ENCODE measurements at places on chromosomes 1 and 21. TPM values are rescaled to one million over a fixed set of nuclear protein-coding genes. Genes with fewer than 3 reads are reported as not detected.

Gene LAD1
- not detected for total RNA-seq

Gene SMCP
- total RNA-seq, result not detected

Gene CHIA
- total RNA-seq, result not detected

Gene PSMG1
- 88.1 TPM for total RNA-seq

Gene CLEC20A
- not detected for total RNA-seq

Gene PODN
- total RNA-seq, result not detected

Gene HFM1
- not detected for total RNA-seq

Gene ZNF697
- 0.47 TPM for total RNA-seq

Gene SDC3
- total RNA-seq, result not detected

Gene CD53
- total RNA-seq, result 403 TPM

Gene SLAMF7
- 126 TPM for total RNA-seq

Gene LCE1A
- not detected for total RNA-seq

Gene SPRR3
- total RNA-seq, result not detected

Gene GPR61
- total RNA-seq, result 0.16 TPM

Gene SKI
- total RNA-seq, result 42.9 TPM

Gene FNDC5
- total RNA-seq, result not detected

Gene NID1
- 0.52 TPM for total RNA-seq

Gene NPR1
- not detected for total RNA-seq
